ENCODE measurements at places on chromosomes 2 and 18.

DNA sequence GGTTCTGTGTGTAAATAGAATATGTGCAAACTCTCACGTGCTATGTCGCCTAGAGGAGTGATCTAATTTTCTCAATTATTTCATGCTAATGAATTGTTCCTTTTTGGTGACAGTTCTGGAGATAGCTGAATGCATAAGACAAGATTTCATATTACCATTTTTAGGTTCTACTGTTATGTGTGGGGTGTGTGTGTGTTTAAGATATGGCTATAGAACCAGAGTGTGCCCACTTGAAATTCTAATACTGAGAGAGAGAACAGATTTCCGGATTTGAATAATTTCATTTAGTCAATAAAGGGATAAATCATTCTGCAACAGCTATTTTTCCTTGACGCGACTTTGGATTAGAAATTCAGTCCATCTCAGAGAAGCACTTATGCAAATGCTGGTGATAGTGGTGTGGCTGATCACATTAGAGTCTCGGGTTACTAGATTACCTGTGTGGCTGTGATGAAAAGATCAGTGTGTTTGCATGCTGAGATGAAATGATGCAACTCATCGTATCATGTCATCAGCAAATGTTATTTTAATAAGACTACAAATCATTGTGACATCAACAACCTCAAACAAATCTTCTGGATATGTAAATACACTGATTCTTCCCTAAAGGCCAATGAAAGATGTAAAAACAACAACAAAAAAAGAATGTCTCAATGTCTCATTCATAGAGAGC, 415.9 kb downstream of the EPHA4 start:
- DNase-seq = no peak

GRCh38 chr2:42123426-42123825, 45.7 kb upstream of the EML4 start:
- DNase-seq = no peak

- no peak for DNase-seq
Observed at GRCh38 chr2:202564226-202564625, 70.5 kb upstream of the FAM117B start.

DNA sequence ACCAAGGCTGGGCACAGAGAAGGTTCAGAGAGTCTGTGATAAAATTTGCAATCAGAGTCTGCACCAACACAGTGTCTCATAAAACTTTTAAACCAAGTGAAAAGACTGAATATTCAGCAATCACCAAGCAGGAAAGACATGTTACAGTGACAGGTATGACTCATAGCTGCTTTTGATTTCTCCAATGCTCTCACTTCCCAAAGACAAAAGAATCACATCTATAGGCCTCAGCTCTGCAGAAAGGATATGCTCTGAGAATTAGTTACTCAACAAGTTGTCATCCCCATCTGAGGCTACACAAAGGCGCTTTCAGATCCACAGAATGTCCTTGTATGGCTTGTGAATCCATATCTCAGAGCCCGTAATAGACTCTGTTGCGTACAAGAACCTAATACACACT, 92.5 kb downstream of the KCNF1 start:
- no peak for DNase-seq

All from stimulated activated CD4-positive, alpha-beta T cell treated with anti-CD3 and anti-CD28 coated beads, Interleukin-15, amount 100 ng/mL, for 1 hour (primary cell).